HEK293T (cell line): ENCODE measurements at places on chromosomes 5 and 9.

DNA sequence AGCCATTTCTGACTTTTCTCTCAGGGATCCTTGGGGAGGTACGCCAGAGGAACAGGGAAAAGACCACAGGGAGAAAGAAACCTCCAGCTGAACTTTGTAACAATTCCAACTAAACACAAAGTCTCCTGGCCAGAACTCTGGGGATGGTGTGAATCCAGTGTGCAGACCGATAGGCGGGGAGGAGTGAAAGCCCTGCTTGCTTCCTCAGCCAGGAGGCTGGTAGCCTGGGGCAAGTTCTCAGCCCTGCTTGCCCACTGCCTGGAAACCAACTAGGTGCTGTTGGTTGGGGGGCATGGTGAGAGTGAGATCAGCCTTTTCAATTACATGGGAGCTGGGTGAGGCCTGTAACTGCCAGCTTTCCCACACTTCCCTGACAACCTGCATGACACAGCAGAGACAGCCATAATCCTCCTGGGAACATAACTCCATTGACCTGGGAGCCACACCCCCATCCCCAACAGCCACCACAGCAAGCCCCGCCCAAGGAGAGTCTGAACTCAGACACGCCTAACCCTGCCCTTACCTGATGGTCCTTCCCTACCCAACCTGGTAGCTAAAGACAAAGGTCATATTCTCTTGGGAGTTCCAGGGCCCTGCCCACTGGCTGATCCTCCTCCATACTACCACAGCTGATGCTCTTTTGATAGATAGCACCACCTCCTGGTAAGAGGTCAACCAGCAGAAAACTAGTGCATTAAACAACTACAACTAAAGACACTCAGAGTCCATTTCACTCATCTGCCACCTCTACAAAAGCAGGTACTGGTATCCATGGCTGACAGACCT, 100.1 kb upstream of the TNFAIP8 start:
- peak; percentile 32 for DNase-seq

- no peak for DNase-seq
Observed at GRCh38 chr5:32714836-32715235, 3.7 kb downstream of the NPR3 start.

DNA sequence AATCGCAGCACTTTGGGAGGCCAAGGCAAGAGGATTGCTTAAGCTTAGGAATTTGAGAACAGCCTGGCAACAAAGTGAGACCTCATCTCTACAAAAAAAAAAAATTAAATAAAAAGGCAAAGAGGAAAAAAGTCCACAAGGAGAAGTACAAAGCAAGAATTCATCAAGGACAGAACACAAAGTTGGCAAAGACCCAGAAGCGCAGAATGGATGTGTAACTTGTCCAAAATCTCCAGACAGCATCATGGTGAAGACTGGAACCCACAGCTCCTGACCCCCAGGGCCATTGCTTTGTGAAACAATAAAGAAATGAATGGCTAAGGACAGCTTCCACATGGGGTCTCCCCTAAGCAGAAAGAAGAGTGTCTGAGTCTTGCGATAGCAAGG, 7.8 kb downstream of the HSD17B3 start:
- no peak for DNase-seq

- DNase-seq = no peak
Observed at GRCh38 chr9:95643619-95644018, 126.8 kb upstream of the PTCH1 start.

DNA sequence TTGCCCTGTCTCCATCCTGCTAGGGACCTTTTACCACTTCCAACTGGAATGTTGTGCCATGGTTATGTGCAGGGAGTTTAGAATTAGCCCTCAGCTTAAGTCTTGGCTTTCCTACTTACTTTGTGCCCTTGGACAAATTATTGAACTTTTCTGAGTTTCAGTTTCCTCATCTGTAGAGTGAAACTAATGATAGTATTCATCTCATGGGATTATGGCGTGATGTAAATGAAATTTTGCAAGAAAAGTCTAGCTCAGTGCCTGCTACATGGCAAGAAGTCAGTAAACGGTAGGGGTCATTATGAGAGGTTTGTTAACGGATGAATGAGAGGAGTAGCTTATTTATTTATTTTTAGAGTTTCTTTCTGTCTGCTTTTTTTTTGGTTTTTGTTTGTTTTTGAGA, 1.8 kb downstream of the MVB12B start:
- no peak for DNase-seq

GRCh38 chr9:21576331-21577189, 94.4 kb upstream of the IFNE start:
- no peak for DNase-seq

- DNase-seq = no peak
Observed at GRCh38 chr5:160772854-160773253, 79.2 kb downstream of the ATP10B start.

DNA sequence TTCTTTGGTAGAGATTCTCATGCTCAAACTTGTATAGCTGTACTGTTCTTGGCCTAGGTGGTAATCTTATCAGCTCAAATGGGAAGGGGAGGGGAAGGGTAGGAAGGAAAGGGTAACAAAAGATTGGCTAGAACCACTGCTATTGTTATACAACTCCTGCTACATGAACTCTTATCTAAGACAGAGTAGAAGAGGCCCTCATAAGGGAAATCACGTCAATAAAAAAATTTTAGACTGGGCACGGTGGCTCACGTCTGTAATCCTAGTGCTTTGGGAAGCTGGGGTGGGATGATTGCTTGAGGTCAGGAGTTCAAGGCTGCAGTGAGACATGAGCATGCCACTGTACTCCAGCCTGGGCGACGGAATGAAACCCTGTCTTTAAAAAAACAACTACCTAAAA, 15.9 kb downstream of the STOM start:
- no peak for DNase-seq

DNA sequence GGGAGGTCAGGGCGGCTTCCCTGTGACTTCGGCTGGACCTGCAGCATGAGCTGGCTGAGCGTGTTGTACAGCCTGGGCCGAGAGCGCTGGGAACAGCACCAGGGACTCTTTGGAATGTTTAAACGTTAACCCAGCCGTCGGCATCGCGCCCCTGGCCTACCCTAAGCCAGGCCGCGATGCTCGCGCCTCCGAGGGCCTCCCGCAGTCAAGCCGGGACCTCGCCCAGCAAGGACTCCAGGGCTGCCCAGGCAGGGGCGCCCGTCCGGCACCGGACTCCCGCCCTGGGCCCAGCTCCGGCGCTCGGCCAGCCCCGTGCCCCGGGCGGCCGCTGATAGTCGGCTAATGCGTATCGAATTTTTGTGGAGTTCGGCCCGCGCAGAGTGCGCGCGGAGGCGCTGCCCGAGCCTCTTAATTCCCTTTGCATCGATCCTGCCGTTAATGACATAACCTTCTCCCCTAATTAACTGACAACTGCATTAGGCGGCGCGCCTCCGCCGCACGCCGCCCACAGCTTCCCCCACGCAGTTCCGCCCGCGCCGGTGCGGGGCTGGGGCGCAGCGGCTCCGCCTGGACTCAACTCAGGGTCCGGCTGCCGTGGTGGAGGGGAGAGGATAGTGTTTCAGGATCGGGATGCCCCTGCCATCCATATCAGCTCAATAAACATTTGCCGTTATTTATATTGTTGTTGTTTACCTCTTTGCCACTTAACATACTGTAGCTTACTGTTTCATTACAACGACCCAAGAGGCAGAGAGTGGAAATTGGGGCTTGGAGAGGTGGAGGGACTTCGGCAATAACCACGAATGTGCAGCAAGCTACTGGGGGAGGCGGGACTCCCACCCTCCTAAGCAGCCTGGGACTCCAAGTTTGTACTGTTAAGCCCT, 28.8 kb upstream of the CDC23 start:
- DNase-seq = no peak

- no peak for DNase-seq
Observed at GRCh38 chr5:150542933-150543445, 35.1 kb downstream of the NDST1 start.

- DNase-seq = no peak
Observed at GRCh38 chr5:78592735-78593386, 55.7 kb downstream of the LHFPL2 start.

GRCh38 chr5:54207566-54207965, 102.8 kb downstream of the ARL15 start:
- DNase-seq = no peak

DNA sequence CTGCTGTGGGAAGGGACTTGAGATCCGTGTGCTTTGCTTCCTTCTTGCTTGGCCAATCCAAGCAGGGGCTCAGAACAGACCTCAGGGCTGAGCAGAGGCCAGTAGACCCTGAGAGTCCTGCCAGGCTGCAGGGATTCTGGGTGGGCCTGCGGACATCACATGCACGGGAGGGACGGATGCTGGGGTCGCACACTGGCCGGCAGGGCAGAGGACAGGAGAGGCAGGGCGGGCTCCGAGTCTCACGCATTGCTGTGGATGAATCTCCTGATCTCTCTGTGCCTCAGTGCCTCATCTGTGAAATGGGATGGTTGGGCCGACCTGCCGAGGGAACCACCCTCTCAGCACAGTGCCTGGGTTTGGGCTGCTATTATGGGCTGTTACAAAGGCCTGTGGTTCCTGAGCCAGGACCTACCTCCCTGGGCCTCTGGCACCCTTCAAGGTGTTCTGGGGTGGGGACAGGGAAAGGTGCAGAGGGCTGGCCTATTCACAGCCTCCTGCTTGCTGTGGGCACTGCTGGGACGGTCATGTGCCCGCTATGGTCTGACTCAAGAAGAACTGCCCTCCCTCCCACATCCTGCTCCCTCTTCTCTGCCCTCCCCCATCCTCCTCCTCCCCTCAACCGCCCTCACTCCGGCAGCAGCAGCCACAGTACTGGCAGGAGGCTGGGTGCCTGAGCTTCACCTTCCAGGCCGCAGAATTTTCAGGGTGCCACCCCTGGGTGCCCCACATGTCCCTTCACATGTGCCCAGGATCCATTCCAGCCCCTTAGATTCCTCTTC, 43.3 kb downstream of the NCS1 start:
- no peak for DNase-seq

DNA sequence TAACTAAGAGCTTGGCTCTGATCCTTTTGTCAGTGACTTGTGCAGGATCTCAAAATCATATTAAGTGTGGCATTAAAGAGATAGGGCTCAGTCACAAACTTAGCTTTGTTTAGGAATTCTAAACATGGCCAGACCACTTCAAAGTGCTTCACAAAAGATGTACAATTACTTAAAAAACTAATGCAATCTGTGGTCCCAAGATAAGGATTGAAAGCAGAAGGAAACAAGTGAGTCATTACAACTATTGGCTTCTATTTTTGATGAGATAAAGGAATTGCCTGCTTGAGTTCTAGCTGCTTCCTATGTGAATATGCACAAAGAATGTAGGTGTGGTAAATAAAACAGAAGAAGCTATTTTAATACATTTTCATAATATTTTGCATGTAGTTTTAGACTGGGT, 44.9 kb upstream of the SLC12A2 start:
- no peak for DNase-seq

DNA sequence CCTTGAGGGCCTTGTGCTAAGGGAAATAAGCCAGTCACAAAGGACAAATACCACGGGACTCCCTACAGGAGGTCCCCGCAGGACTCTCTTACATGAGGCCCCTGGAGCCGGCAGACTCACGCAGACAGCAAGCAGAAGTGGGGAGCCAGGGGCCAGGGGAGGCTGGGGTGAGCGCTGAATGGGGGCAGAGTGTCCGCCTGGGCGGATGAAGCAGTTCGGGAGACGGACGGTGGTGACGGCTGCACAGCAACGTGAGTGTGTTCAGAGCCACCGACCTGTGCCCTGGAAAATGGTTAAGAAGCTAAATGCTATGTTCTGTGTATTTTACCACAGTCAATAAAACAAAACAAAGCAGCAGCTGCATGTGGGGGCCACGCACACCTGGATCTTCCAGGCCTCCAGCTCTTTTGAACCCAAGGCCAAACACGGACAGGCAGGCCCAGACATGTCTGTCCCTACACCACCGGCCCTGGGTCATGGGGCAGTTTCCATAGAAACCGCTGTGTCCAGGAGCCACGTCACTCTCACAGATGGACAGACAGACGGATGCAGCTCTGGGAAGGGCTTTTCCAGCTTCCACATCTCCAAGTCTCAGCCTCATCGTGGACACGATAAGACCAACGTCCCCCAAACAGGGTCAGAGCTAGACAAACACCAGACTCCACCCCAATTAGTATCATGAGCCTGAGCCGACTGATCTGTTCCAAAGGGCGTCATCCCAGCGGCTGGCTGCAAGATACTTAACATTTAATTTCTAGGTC, 103.9 kb downstream of the VAV2 start:
- DNase-seq = peak; percentile 23

GRCh38 chr9:27247756-27248155, 49.2 kb downstream of the EQTN start:
- peak; percentile 61 for DNase-seq

DNA sequence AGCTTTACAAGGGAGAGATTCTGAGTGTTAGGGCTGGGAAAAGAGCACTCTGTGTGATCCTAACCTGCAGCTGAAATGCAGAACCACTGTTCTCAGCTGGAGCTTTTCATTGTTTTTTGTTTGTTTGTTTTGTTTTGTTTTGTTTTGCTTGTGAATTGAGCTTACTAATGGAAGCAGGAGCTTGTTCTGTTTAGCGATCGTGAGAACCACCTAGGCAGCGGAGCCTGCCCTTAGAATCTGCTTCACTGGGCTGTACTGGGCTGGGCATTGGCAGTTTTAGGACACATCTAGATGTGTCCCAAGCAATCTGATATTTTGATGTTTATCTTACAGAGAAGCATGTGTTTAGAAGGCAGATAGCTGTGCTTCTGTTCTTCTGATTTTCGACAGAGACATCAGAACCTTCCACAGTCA, 14.3 kb downstream of the SYK start:
- DNase-seq = peak; percentile 1

DNA sequence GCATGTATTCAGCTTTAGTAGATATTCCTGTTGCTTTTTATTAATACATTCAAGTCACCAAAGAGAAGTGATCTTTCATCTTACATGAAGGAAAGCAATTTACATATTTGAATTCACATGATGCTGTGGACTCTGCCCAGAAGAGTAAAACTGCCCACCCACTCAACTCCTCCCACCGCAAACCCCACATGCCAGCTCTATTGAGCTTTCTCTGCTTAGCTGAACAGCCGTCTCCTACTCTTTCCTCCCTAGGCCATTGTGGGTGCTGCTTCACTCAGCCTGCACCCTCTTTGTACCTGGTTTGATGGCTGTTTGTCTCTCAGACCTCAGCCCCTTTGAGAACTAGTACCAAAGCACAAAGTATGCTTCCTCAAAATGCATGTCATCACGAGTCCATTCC, 48.4 kb upstream of the MAP3K1 start:
- no peak for DNase-seq

GRCh38 chr5:15637886-15638285, 137.9 kb downstream of the FBXL7 start:
- no peak for DNase-seq

DNA sequence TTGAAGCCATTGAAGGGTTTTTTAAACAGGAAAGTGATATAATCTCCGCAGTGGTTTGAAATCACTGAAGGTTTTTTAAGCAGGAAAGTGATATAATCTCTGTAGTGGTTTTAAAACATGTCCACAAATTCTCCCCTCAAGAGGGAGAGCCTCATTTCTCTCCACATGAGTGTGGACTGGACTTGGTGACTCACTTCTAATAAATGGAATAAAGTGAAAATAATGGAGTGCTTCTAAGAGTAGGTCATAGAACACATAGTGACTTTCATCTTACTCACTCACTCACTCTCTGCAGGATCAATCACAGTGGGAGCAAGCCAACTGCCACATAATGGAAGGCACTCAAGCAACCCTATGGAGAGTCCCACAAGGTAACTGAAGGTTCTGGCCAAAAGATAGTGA, 12.0 kb downstream of the CTNNAL1 start:
- DNase-seq = no peak
